ENCODE measurements at places on chromosomes 1 and 21.

DNA sequence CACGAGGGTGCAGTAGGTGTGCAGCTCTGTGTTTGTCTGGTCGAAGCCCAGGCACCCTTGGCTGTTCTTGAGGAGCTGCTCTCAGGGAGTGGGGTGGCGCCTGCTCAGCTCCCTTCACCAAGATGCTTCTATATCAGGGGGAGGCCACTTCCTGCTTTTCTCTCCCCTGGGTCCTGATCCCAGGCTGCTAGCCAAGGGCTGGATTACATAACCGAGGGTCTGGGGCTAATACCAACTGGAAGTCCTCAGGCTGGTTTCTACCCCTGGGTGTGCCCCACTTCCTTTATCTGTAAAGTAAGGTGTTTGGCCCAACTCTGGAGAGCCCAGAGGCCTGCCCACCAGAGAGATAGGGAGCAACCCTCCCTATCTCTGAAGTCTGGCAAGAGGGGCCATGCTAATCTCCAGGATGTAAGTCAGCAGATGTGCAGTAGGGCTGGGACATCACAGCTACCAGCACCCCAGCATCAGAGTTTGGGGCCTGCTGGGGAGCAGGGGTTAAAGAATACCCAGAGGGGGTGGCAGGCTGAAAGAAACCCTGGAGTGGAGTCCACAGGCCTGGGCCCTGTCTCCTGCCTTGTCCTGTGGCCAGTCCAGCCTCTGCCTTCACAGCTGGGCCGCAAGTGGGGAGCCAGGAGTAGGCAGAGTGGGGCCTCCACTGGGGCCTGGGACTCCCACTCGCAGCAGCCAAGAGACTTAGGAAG is 2.1 kb downstream of the SELENBP1 start:
- DNase-seq, result no peak

DNA sequence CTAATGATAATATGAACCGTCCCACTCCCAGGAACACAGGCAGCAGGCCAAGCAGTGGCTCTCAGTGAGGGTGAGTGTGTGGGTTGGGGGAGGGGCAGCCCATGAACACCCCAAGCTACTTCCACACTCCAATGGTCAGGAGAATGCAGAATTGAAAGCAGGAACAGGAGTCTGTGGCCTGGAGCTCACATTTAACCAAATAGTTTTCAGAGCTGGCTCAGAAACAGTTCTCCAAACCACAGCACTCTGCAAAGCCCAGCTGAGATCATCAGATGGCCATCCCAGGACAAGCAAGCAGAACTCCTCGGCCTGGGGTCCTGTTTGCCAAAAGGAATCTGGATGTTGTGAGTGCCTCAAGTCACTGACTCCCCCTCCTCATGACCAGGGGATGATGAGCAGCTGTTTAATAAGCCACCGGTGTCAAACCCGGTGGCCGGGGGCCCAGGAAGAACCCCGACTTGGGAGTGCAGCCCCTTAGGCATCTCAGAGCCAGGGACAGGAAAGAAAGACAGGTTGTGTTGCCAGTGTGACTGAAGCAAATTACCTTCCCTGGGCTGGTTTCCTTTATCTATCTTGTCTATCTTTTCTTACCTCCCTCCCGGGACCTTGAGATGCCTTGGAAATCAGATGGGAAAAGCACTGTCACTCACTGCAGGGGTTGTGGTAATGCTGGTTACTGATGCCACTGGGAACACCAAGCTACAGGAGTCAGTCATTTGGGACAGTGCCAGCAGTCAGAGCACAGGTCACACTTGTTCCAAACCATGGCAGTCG is 20.4 kb downstream of the DEGS1 start:
- peak; percentile 85 for DNase-seq

DNA sequence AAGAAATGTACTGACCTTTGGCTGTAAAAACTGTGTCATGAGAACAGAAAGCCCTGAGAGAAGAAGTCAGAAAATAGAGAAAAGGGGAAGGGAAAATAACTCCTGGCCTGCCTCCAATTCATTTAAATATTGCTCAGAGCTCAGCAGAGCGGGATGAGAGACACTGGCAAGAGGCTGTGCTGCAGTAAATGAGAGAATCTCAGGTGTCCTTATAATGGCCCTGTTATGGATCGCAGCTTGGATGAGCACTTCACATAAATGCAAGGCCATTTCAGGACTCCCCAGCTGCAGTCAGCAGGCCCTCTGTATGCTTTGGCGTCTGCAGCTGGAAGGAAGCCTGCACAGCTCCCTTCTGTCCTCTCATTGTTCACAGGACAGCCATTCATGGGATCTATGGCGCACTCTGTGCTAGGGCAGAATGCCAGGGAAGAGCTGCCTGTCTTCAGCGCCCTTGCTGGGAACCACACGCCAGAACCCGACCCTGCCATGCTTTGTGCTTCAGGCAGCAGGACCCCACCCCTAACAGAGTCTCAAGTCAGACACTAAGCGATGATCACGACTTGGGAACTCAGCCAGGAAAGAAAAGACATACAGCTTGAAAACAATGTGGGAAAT is 20.7 kb upstream of the ABCB10 start:
- DNase-seq, result peak; percentile 47

DNA sequence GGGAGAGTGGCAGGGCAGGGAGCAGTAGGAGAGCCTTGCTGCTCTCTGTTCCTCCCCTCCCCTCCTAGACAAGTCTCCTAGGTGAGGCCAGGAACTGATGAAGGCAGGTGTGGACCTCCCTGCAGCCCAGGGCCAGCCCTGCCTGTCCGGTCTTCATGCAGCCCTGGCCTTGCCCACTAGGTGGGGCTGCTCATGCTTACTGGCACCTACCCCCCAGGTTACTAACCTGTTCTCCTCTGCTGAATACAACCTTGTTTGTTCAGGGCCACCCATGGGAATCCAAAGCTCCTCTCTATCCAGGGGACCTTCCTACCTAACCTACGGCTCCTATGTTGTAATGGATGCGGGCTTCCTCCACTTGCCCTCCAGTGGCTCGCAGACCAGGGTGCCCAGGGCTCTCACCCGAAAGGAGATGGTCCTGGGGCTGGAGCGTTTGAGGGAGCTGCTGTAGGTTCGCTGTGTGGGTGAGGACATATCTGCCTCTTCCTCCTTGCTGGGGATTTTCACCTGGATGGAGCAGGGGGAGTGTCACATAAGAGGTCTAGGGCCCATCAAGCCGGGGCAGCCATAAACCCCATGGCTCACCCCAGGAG is 7.9 kb upstream of the TNNT2 start:
- DNase-seq, result peak; percentile 33

- no peak for DNase-seq
These were observed 4.0 kb upstream of the BRWD1 start for GRCh38 chr21:39317134-39318090.

DNA sequence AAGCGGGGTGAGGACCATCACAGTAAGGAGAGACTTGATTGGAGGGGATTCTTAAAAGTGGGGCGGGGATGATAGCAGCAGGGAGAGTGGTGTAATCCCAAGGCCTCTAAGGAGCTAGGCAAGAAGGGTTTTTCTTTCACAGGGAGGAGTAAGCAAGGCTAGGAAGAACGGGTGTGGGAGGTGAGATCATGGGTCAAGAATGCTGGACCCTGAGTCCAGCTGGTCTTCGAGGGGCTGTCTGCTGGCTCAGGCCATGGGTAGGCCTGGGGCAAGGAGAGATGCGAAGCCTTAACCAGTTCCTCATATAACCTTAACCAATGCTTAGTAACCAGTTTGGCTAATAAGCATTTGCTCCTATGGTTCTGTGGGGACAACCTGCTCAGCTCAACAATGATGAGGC is 599.1 kb downstream of the NPHP4 start:
- DNase-seq, result no peak

DNA sequence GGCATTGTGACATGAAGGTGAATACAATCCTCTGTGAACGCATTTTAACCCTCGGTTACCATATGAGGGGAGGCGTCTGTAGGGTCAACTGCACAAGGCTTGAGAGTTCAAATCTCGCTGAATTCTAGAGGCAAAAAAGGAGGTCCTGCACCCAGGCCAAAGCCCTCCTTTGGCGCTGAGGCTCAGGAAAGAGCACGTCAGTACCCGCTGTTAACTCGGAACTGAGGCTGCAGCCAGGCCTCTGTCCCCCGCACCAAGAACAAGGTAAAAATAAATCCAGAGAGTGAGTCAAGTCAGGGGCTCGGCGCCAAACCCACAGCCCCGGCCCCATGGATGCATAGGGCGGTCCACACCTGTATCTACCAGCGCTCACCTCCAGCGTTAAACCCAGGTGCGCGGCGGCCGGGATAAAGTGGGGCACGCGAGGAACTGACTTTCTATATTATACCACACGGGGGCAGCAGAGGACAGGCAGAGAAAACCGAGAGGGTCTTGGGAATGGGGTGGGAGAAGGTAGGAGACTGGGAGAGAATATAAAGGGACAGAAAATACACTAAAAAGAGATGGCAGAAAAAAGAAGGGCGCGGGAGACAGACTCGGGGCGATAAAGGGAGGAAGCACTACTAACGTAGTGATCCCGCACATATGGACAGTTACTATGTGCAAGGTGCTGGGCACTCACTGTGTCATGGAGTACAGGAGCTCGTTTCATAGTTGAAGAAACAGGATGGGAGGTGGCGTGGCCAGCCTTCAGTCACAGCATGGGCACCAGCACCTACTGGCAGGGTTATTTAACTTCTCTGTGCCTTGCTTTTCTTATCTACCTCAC is 54.9 kb downstream of the DMRTA2 start:
- peak; percentile 15 for DNase-seq

DNA sequence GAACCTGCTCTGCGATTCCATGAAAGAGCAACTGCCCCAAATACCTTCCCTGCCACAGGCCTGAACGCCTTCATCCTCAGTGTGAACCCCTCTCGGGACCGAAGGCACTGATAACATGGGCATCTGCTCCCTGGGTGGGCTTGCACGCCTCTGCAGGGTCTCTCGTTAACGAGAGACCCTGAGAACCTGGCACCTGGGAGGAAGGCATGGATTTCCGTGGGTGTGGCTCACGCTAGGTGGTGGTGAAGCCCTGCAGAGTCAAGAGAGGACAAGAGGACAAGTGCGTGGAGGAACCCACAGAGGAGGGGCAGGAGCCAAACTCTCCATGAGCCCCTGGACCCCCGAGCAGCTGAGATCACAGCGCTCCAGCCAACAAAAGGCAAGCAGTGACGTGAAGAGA is 26.8 kb upstream of the COL6A2 start:
- DNase-seq, result no peak

DNA sequence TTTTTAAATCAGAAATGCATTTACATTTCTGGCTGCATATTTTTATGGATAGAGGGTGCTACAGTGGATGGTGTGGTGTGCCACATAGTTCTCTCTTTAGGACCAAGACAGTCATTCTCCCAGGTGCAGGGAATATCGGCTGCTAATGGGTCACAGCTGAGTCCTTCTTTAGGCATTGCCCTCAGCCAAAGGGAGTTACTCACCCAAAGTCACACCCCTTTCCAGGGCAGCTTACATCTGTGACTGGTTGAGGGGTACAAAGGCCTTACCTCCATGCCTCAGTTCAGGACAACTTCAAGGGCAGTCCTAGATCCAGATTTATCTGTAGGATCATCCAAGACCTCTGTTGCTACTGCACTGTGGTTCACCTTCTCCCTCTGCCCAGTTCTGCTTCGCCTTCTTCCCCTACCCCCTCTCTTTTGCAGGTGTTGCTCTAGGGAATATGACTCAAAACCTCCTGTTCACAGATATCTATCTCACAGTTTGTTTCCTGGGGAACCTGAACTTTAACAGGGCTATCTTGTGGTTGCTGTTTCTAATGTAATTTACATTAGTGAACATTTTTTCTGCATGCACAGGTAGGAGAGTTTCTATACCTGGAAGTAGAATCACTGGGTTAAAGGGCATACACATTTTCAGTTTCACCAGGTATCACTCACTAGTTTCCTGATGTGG is 413.9 kb downstream of the RPS6KC1 start:
- no peak for DNase-seq

DNA sequence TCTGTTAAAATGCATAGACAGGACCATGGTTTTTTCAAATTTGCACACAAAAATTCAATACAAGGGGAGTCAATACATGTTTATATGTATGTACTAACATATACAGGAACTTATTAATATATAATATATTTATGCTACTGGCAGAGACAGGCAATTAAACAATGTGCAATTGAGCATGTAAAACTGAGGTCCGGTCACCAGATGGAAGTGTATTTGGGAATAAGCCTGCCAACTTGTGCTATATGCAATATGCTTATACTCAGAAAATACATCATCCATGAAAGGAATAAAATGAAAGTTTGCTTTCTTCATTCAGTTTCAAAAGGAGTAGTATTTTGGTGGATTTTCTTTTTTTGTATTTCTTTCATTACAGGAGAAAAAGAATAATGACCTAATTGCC is 640.2 kb upstream of the CXADR start:
- no peak for DNase-seq

DNA sequence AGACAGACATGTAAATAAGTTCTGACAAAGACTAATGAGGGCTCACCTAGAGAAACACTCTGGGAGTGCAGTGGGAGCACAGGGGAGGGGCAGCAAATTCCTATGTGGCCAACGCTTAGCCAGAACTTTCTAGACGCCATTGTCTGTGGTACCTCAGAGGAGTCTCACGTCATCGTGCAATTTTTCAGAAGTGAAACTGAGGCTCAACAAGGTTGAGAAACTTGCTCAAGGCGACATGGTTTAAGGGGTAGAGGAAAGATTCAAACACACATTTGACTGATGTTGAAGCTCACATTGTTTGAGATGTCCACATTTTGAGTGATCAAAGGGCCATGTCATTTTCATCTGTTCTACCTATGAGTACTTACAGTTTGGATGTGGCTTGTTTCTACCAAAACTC is 152.6 kb upstream of the LMO4 start:
- no peak for DNase-seq

DNA sequence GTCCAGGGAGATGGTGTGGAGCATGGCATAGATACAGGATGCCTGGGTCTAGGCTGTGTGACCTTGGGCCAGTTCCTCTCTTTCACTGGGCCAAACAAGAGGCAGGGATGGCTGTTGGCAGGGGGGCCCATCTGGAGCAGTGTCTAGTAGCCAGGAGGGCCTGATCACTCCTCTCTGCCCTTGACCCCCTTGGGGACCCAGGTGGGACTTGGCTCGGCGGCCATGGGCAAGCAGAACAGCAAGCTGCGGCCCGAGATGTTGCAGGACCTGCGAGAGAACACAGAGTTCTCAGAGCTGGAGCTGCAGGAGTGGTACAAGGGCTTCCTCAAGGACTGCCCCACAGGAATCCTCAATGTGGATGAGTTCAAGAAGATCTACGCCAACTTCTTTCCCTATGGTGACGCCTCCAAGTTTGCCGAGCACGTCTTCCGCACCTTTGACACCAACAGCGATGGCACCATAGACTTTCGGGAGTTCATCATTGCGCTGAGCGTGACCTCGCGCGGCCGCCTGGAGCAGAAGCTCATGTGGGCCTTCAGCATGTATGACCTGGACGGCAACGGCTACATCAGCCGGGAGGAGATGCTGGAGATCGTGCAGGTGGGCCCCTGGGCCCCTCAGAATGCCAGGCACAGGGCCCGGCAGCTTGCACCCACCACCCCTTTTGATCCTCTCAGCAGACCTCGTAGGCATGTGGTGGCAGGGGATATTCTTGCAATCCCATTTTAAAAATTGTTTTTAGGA is 2.6 kb downstream of the HPCA start:
- DNase-seq, result no peak

GRCh38 chr1:185409345-185409744 is 92.3 kb upstream of the IVNS1ABP start:
- DNase-seq, result no peak

GRCh38 chr1:169989246-169989645 is 85.2 kb downstream of the KIFAP3 start:
- DNase-seq, result no peak

GRCh38 chr21:44550807-44551206 is 498 bp downstream of the KRTAP10-2 start:
- DNase-seq, result no peak

- peak; percentile 15 for DNase-seq
These were observed 43.4 kb upstream of the RHOU start for GRCh38 chr1:228691926-228692325.

GRCh38 chr1:7988576-7988975 is 27.1 kb downstream of the PARK7 start:
- DNase-seq, result no peak
